T-cell (primary cell): ENCODE measurements at places on chromosomes 7 and 10.

DNA sequence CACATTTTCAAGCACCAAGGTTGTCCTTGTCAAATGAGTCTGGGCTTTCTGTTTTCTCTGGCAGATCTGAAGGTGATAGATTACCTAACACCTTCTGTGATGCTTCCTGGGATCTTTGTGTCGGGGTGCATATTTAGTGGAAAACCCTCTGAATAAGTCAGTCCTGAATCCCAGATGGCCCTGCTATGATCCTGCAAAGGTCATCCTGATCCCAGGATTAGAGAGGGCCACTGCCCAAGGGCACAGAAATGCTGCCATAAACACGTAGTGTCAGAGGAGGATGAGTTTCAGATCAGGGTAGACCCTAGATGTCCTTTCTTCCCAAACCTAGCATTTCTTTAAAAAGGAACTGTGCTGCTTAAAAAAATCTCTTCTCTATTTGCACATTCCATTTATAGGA lies 19.0 kb downstream of the AGR2 start:
- DNase-seq, result no peak

DNA sequence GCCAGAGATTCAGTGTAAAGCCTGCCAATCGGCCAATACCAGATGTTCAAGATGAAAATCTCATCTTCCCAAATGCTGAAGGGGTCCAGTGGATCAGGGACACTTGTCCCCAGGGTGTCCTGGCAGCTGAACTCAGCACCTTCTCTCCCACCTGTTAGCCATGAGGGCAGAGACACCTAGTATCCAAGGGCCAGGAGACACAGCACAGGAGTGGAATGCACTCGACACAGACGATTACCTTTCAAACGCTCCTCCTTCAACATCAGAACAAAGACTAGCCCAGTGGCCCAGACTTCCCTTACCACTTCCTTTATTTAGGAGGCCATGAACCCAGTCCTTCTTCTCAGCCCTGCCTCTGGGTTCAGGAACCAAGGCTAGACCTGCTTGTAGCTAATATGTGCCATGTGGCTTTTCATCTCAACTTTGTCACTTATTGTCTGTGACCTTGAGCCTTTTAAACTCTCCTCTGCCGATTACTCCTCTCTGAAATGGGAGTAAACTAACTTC lies 180.3 kb upstream of the PLXNA4 start:
- DNase-seq, result no peak

- DNase-seq, result no peak
Measured at GRCh38 chr10:129193148-129193547, 273.9 kb upstream of the MGMT start.

DNA sequence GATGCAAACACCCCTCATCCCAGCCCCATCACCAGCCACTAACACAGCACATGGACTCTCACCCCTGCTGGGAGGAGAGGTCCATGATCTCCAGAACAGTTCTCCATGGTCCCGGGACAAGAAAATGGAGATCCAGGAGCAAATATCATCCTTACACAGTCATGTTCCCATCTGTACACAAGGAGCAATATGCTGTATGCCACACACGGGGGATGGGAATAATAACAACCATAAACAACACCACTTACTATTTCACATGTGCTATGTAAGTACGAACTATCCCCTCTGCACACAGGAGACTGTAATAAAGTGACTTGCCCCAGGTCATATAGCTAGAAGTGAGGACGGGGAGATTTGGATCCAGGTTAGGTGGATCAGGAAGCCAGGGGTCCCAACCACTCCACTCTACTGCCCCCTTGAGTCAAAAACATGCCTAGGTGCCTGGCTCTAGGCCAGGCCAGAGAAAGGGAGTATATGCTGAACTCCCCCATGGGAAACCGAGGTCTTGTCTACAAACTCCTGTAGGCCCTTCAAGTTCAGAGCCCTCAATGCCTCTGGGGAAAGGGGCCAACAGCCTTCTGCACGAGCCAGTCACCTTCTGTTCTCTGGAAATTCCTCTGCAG lies 34.1 kb downstream of the LRRC20 start:
- DNase-seq, result no peak

DNA sequence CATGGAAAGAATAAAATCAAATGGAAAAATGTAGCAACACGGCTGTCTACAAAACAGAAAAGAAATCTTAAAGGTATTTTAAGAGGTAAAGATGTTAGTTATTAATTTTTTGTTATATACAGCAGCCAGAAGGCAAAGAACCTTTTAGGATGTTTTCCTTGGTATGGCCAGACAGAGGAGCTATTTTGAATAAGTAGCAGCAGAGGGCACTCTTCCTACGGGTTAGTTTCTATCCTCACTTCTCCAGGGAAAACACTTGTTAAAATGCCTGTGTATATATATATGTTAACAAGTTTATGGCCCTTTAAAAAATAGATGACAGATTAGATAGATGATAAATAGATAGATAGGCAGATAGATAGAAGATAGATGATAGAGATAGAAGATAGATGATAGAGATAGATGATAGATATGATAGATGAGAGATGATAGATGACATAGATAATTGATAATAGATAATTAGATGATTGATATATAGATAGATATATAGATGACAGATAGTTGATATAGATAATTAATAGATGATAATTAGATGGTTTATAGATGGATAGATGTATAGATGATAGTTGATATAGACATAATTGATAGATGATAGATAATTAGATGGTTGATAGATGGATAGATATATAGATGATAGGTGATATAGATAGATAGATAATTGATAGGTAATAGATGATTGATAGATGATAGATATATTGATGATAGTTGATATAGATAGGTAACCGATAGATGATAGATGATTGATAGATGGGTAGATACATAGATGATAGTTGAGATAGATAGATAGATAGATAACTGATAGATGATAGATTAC lies 57.8 kb upstream of the WIPF3 start:
- DNase-seq, result no peak

DNA sequence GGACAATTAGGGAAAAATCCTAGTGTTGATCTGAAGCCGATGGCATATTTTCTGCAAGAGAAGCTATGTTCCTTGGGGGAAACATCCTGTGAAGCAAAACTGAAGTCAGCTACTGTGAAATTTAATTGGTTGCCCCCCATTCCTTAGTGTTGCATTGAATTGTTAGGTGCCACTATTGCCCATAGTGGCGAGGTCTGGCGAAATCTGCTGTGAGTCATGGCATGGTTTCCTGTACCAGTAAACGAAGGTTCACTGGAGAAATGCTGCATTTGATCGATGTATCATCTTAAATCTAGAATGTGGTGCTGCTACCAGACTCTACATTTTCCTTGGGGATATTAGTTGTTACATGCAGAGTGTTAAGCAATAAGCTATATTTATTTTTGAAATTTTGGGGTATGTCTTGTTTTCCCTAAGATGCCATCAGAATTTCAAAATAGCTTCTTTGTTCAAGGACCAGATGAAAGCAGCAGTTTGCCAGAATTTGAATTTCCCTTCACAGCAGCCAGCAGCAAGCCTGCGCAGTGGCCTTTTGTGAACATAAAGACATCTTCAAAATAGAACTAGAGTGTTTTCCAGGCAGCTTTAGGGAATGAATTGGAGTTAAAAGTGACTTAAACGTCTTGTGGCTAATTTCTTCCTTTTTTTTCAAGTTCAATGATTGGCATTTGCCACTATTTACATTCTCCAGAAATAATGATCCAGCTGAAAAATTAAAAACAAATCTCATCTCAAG lies 348.6 kb upstream of the COBL start:
- no peak for DNase-seq

GRCh38 chr7:40716052-40716451 lies 581.2 kb downstream of the SUGCT start:
- no peak for DNase-seq

DNA sequence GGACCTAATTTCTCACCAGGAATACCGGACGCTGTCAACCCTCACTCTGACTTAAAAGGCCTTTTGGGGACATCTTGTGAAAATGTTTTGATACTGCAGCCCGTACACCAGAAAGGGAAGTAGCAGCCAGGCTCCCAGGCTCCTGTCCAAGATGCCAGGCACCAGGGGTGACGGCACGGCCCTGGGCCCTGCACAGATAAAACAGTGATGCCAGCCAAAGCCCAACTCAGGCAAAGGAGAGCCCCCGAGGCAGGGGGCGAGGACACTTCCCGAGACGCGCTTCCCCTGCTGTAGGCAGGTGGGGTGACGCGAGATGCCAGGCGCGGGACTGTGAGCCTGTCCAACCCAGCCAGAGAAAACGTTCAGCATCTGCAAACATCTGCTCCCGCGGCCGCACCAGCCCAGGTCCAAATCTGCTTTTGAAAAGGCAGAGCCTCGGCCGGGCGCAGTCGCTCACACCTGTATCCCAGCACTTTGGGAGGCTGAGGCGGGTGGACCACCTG lies 15.7 kb downstream of the ZFAND2A start:
- no peak for DNase-seq

- no peak for DNase-seq
Measured at GRCh38 chr10:48652344-48652743, 32.3 kb upstream of the WDFY4 start.

DNA sequence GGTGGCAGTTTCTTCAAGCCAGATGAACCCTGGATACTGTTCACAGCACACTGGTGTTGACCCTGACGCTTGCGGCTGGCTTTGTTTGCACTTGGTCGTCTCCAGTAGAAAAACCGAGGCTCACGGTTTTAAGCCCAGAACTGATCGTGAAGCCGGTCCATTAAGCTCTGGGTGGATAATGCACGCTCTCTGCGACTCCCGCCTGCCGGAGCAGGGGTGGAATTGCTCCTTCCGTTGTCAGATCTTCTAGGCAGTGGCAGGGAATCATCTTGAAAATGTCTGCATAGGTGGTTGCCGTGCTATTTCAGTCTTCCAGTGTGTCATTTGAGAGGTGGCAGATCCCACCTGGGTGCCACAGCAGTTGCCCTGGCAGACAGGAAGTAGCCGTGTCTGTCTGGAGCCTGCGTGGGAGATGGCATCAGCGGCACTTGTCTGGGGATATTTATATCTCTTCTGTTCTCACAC lies 35.9 kb upstream of the AP5Z1 start:
- peak; percentile 62 for DNase-seq

DNA sequence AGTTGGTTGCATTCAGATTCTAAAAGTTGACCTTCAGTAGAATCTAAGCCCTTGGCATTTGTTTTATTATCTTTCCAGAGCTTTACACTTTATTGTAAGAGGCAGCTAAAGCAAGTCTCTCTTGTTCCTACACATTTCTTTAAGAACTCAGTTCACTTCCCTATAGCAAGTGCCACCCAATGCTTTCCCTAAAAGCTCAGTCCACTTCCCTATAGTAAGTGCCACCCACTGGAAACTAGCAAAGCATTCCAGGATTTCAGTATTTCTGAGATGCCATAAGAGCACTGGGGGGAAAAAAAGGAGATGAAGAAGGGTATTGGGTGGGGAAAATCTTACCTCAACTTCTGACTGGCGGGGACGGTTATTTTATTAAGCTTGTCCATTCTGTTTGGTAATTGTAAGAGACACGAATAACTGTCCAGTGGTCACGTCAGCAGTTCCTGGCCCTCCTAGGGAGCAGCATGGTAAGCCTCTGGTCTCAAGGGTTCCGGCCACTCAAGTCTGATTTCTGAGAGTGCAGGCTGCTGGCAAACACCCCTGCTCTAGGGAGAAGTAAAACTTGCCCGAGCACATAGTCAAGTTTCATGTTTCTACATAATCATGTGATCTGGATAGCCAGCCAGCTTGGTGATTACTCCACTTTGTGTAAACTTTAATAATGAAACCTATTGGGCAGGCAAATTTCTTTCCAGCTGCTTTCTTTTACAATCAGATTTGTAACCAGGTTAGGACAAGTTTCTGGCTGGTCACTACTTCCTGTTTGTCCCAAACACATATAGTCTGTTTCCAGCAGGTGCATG lies at the start of gene BLNK:
TSS of gene BLNK (minus strand) at position 554 of the 800 bp plus-strand sequence. CDS start at position 383, 171 bp downstream.
- DNase-seq, result no peak

DNA sequence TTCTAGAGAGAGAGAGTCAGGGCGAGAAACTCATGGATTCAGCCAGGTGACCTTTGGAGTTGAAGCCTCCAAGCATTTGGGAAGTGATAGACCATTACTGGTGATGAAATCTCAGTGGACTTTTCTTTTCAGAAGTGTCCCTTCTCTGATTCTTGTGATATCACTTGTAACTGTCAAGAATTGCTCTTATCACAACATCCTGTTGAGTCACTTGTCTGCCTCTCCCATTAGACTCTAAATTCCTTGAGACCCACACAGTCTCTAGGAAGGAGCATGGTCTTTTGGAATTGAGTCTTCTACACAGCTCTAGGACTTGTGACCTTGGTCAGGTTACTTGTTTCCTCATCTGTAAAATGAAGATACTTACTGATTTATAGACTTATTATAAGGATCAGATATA lies 81.0 kb downstream of the CFAP58 start:
- DNase-seq, result no peak

DNA sequence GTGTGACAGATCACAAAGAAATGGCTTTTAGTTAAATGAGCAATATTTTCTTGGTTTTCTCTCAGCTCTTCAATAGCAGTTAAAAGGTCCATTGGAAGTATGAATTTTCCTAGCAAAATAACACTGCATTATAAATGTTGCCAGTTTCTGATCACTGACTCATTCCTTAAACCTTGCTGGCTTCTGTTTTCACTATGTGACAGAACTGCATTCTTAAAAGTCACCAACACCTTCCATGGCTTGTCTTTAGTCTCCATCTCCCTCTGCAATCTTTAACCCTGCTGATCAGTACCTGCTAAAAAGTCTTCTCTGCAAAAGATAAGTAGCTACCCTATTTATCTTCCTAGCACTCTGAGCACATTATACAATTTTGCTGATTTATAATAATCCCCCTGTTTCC lies 405.0 kb upstream of the LRRN3 start:
- DNase-seq, result no peak

- no peak for DNase-seq
Measured at GRCh38 chr10:124565565-124566221, 104.1 kb downstream of the LHPP start.

DNA sequence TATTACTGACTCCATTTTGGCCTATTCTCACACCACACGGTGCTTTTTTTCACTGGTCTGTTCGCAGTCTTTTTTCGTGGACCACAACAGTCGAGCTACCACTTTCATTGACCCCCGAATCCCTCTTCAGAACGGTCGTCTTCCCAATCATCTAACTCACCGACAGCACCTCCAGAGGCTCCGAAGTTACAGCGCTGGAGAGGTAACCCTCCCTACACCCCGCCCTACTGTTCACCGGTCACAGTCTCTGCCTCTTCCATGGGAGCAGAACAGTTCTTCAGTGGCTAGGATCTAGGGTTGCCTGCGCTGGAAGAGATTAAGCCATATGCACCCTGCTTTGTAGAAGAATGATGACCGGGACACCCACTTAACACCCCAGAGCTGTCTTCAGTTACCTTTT lies 103.4 kb upstream of the STK17A start:
- DNase-seq, result no peak

- no peak for DNase-seq
Measured at GRCh38 chr7:31160941-31161340, 108.8 kb downstream of the ADCYAP1R1 start.

GRCh38 chr10:78416031-78417011 lies 382.7 kb downstream of the RPS24 start:
- no peak for DNase-seq
